ENCODE measurements at places on chromosomes 5 and 9. TPM values are rescaled to one million over a fixed set of nuclear protein-coding genes. Genes with fewer than 3 reads are reported as not detected.

The LECT2 gene
- not detected for total RNA-seq

GRCh38 chr5:173238312-173239232 is 3.6 kb upstream of the NKX2-5 start:
- no peaks in the 10 kb centered on the region for H3K4me1 ChIP-seq
- H3K4me3 ChIP-seq, result no peak overlapping the region
- no peak for DNase-seq
- H3K27ac ChIP-seq, result no peak overlapping the region
- peaks cover 4% of the 10 kb centered on the region for H3K27me3 ChIP-seq

The TXNDC15 gene
- 18.0 TPM for total RNA-seq

The KLF9 gene
- 9.2 TPM for total RNA-seq

DNA sequence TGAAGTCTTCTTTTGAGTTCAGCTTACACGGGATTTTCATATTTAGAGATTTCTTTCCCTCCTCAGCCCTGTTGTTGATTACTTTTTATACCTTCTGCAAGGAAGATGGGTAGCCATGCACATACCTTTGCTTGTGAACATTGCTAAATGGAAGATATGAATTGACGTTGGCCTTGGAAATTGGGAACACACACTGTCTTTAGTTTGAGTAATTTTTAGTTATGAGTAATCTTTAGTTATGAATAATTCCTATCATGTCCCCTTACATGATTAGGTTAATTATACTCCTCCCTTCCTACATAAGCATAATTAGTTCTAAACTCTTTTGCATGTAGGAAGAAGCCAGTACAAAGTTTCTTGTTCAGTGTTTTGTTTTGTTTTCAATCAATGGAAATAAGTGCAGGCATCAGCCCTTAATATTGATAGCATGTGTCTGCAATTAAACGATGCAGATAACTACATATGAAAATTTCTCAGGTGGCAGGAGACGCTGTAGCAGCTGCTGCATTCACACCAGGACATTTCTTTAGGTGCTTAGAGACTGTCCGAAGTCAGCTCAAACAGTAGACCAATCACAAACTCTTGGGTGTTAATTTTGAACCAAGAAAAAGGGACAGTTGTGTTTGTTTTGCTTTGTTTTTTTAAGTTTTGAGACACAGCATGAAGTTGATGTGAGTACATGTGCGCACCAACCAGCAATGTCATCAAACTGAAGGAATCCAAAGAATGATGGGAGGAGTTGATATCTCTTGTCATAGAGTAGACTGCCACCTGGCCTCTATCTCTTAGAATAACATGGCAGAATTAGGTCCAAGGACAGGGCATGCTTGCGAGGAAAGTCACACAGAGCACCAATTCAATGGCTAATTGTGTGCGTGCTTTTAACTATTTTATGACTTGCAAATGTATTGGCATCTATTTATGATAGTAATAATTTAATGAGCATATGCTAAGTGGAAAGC is 51.4 kb downstream of the SMARCA2 start:
- no peak for DNase-seq
- H3K36me3 ChIP-seq, result no peaks in the 10 kb centered on the region
- no peaks in the 10 kb centered on the region for H3K27me3 ChIP-seq
- no peaks in the 10 kb centered on the region for H3K4me1 ChIP-seq
- no peak overlapping the region for H3K4me3 ChIP-seq

DNA sequence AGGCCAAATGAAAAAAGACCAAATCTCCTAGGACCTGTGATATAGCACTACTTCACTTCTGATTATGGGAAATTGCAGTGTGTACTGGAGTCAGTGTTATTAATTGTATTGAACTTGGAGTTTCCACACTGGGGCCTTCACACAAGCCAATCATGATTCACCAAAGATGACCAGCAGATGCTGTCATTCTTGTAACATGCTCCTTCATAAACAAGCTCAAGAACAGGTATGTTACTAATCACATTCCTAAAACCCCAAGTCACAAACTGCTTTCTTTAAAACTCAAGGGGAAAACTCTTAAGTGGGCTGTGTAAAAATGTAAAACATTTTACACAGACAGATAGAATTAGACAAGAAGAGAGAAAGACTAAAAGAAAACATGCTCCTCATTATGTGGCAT is 5.6 kb downstream of the KLHL3 start:
- no peak overlapping the region for H3K4me3 ChIP-seq
- H3K27ac ChIP-seq, result no peak overlapping the region
- peaks cover 20% of the 10 kb centered on the region for H3K4me1 ChIP-seq
- no peaks in the 10 kb centered on the region for H3K36me3 ChIP-seq
- no peak for DNase-seq

DNA sequence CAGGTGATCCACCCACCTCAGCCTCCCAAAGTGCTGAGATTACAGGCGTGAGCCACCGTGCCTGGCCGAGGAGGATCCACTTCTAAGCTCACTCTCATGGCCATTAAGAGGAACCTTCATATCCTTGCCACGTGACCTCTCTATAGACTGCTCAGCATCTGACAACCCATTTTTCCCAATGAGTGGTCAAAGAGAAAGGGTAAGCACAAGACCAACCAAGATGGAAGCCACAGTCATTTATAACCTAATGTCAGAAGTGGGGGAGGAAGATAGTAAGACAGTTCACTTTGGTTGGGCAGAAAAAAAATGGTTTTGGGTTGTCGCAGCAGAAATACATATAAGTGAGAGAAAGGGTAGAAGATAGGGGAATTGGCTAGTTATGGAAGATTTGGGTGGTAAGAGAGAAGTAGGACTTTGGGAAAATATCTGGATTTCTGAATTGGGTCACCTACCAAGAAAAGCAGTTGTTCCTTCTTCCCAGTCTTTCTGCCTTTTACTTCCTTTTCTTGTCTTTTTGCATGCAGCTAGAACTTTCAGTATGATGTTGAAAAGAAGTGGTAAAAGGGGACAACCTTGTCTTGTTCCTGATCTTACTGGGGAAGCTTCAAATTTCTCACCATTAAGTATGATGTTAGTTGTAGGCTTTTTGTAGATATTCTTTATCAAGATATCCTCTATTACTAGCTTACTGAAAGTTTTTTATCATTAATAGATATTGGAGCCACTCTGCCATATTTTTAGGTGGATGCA is 15.6 kb downstream of the SNX2 start:
- H3K4me1 ChIP-seq, result no peaks in the 10 kb centered on the region
- H3K27me3 ChIP-seq, result no peaks in the 10 kb centered on the region
- no peak overlapping the region for H3K27ac ChIP-seq
- H3K36me3 ChIP-seq, result no peaks in the 10 kb centered on the region
- DNase-seq, result no peak

DNA sequence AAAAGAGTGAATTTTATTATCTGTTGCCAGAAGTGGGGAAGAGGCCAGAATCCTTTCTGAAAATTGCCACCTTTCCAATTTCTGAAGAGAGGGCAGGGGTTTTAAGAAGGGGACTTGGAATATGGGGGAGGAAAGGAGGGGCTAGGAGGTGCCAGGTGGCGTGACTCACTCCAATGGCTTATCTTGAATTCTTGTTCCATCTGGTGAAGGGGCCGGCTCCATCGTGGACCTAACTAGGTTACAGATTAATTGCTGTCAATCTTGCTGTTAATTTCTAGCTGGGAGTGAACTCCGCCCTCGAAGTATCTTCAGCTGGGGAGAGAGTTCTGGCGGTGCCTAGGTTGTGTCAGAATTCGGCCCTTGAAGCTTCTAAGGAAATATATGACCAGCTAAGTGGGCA is 138.7 kb downstream of the YTHDC2 start:
- H3K27ac ChIP-seq, result no peak overlapping the region
- peaks cover 4% of the 10 kb centered on the region for H3K27me3 ChIP-seq
- H3K36me3 ChIP-seq, result no peaks in the 10 kb centered on the region
- DNase-seq, result no peak
- no peaks in the 10 kb centered on the region for H3K4me1 ChIP-seq

The FGF1 gene
- total RNA-seq, result 0.44 TPM

The EIF4E1B gene
- total RNA-seq, result not detected

DNA sequence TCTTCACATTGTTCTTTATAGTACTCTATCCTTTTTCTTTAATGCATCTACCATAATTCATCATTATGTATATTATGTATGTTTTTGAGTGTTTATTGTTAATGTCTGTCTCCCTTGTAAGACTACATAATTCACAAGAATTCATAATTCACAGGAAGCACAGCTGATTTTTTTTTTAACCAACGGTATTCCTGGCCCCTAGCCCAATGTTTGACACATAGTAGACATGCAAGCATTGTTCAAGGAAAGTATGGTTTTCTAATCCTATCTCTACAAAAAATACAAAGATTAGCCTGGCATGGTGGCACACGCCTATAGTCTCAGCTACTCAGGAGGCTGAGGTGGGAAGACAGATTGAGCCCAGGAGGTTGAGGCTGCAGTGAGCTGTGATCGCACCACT is 160.6 kb downstream of the PPP2R2B start:
- no peak for DNase-seq
- no peak overlapping the region for H3K4me3 ChIP-seq
- no peaks in the 10 kb centered on the region for H3K36me3 ChIP-seq
- no peak overlapping the region for H3K27ac ChIP-seq
- no peaks in the 10 kb centered on the region for H3K27me3 ChIP-seq
- peaks cover 16% of the 10 kb centered on the region for H3K4me1 ChIP-seq

- H3K4me3 ChIP-seq, result no peak overlapping the region
- no peak overlapping the region for H3K27ac ChIP-seq
- H3K4me1 ChIP-seq, result no peaks in the 10 kb centered on the region
These were observed 8.0 kb downstream of the LHX6 start for GRCh38 chr9:122220673-122221182.

GRCh38 chr5:73096239-73096575 is 24.2 kb upstream of the TMEM171 start:
- no peak overlapping the region for H3K27ac ChIP-seq

DNA sequence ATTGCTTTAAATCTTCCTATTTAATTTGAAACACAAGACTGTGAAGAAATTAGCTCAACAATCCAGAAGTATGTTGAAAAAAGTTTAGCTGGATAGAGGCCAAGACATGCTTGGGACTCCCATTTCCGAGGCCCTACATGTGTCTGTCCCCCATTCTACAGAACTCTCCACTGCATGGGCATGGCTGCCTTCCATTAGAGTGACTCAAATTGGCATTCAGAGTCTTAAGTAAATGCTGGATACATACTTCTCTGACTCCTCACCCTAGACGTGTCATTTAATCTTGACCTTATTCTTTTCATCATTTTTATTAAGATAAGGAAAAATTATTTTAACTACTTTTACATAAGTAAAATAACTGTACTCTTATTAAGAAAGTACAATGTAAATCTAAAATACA is 530.4 kb upstream of the CDH9 start:
- no peak overlapping the region for H3K27ac ChIP-seq
- H3K4me3 ChIP-seq, result no peak overlapping the region
- no peaks in the 10 kb centered on the region for H3K27me3 ChIP-seq
- DNase-seq, result no peak
- no peaks in the 10 kb centered on the region for H3K4me1 ChIP-seq

The PCDHGB5 gene
- total RNA-seq, result not detected

DNA sequence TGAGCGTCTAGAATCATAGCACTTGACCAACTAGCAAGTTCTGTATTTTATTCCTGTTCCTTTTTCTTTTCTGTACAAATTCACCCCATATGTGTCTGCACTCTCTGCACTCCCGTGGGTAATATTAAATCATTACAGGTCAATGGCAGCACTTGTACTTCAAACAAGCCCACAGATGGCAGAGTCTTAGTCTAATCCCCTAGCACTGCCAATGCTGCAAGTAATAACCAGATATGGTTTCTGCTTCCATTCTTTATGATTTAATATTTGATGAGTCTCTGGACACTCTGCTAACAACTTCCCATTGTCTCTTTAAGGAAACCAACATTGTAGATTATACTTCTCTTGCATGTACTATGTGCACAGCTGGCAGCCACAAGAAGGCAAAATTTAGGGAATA is 343.8 kb upstream of the CHD1 start:
- H3K36me3 ChIP-seq, result no peaks in the 10 kb centered on the region
- no peaks in the 10 kb centered on the region for H3K27me3 ChIP-seq
- no peak for DNase-seq
- H3K27ac ChIP-seq, result no peak overlapping the region
- H3K4me1 ChIP-seq, result no peaks in the 10 kb centered on the region

DNA sequence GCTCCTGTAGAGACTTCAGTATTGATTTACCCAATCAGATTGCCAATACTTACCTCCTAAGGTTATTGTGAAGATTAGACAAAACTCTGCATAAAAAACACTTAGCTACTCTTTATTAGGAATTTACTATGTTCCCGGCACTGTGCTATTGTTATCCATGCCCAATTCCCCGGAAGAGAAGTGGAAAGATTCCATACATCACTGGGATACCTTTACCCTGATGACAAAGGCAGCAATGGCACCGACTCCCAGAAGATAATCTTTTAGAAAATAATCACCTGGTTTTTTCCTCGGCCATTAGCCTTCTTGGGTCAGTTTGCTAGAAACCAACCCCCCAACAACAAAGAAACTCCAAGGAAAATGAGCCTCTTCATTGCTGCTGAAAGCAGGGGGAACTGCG is 226.0 kb downstream of the SNX18 start:
- peaks cover 52% of the 10 kb centered on the region for H3K4me1 ChIP-seq
- H3K27me3 ChIP-seq, result no peaks in the 10 kb centered on the region
- no peak for DNase-seq
- peak overlapping the region; percentile 88 for H3K27ac ChIP-seq

GRCh38 chr5:9774472-9775079 is 144.4 kb upstream of the TAS2R1 start:
- no peaks in the 10 kb centered on the region for H3K36me3 ChIP-seq
- H3K4me1 ChIP-seq, result no peaks in the 10 kb centered on the region
- H3K4me3 ChIP-seq, result no peak overlapping the region
- no peaks in the 10 kb centered on the region for H3K27me3 ChIP-seq
- DNase-seq, result peak; percentile 28

- 0 out of 2 replicates have a peak, but pooled peaks cover 8% of the 10 kb centered on the region for H3K27me3 ChIP-seq
- no peak overlapping the region for H3K27ac ChIP-seq
- H3K4me1 ChIP-seq, result no peaks in the 10 kb centered on the region
- no peak for DNase-seq
- no peak overlapping the region for H3K4me3 ChIP-seq
These were observed 7.6 kb upstream of the EGR1 start for GRCh38 chr5:138457531-138458275.

The SPATA6L gene
- total RNA-seq, result 7.1 TPM

The ADCY2 gene
- total RNA-seq, result not detected

- H3K4me1 ChIP-seq, result peaks cover 13% of the 10 kb centered on the region
- DNase-seq, result no peak
- H3K27ac ChIP-seq, result no peak overlapping the region
- H3K36me3 ChIP-seq, result no peaks in the 10 kb centered on the region
- no peaks in the 10 kb centered on the region for H3K27me3 ChIP-seq
These were observed 33.8 kb upstream of the FYB1 start for GRCh38 chr5:39253196-39253595.

DNA sequence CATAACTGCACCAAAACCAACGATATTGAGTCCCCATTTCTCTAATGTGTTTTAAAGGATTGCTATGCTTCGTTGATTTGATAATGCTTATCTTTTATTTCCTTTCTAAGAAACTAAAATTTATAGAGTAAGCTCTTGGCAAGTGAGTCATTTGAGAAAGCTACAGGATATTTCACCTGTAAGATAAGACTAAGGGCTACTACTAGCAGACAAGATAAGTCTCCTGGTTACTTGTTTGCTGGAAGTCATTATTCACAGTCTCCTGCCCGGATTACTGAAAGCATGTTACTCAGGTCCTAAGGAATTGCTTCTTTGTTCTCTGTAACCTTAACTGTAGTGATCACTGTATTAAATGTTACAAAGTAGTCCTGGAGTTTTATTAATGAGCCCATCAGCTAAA is 315.9 kb upstream of the RASA1 start:
- H3K27me3 ChIP-seq, result no peaks in the 10 kb centered on the region
- DNase-seq, result no peak
- no peaks in the 10 kb centered on the region for H3K4me1 ChIP-seq
- no peak overlapping the region for H3K27ac ChIP-seq
- no peak overlapping the region for H3K4me3 ChIP-seq
